ENCODE measurements at places on chromosomes 1 and 21.

DNA sequence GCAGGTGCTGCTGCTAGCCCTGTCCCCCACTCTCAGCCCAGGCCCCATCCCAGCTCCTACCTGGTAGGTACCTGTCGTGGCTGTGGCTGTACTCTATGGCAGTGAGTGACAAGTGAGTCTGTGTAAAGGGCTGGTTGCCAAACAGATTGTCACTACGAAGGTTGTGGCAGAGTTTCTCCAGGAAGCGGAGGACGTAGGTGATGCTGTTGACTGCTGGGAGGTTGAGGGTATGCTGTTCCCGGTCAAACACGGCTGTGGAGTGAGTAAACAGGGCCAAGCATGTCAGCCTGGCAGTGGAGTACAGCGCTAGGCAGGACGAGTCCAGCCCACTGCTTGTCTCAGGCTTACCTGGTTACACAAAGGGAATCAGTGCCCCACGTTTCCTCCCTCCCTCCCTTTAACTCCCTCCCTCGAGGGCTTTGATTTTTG lies 24.8 kb upstream of the SLFNL1 start:
- DNase-seq = peak; percentile 89

GRCh38 chr1:223326776-223327175 lies 37.2 kb downstream of the SUSD4 start:
- no peak for DNase-seq

GRCh38 chr1:56463376-56463775 lies 116.0 kb downstream of the PLPP3 start:
- no peak for DNase-seq

DNA sequence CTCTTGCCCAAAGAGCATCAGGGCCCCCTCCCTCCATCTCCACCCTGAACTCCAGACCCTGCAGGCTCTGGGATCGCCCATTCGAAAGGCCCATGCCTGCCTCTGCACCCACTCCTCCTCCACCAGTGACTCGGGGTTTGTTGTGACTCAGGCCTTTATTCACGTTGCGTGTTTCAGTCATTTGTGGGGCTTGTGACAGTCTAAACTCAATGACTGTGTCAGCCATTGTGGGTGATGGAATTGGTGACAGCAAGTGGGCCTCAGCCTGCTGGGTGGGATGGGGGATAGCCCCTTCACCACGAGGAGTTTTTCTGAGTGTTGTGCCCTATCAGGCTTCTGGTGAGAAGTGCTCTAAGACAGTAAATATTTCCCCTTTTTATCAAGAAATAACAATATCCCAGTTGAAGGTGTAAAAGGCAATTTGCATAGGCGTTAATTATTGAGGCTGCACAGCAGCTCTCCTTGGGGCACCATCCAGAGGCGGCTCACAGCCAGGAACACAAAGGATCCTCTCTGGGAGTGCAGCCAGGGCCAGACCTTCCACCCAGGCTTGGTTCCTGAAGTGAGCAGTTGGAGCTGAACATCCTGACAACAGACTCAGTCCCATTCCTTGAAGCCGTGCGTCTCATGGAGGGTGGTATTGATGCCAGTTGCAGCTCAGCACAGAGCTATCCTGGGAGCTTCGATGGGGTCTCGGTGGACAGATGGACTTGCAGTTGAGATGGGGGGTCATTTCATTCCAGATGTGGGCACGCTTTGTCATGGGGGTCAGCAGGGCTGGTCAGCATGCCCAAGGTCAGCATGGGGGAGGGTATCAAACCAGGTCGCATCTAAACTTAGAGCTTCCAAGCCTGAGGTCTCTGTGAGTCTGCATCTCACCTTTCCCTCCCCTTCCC lies 135.6 kb upstream of the CACNA1E start:
- DNase-seq = no peak

GRCh38 chr1:219772265-219773036 lies 155.9 kb downstream of the SLC30A10 start:
- no peak for DNase-seq

GRCh38 chr1:85555867-85556573 lies 24.5 kb upstream of the CCN1 start:
- no peak for DNase-seq

- no peak for DNase-seq
These were observed 211.0 kb upstream of the PBX1 start for GRCh38 chr1:164347980-164348379.

DNA sequence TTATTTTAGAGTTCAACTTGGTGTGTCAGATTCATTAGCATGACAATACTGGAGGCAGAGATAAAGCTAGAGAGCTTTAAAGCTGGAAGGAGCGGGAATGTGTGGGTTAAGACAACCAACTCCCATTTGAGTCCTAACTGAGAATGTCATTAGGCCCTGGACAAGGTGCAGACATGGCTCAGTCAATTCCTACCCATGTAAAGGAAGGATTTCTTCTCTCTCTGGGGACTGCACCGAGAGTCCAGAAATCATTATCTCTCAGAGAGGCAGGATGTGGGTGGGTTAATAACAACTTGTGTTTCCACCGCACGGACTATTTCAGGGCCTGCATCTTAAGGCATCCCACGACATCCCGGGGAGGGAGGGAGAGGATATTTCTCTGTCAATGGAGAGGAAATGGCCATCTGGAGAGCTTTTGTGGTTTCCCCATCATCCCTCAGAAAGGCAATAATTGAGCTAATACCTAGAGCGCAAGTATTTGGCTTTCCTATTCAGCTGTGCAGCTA lies 46.7 kb upstream of the SARS1 start:
- no peak for DNase-seq

GRCh38 chr1:11126569-11126968 lies 26.9 kb upstream of the EXOSC10 start:
- DNase-seq = no peak
